ENCODE measurements at places on chromosomes 5 and 9.
A peak's percentile ranks its signal among the peaks of the same experiment; 100 is the strongest.

DNA sequence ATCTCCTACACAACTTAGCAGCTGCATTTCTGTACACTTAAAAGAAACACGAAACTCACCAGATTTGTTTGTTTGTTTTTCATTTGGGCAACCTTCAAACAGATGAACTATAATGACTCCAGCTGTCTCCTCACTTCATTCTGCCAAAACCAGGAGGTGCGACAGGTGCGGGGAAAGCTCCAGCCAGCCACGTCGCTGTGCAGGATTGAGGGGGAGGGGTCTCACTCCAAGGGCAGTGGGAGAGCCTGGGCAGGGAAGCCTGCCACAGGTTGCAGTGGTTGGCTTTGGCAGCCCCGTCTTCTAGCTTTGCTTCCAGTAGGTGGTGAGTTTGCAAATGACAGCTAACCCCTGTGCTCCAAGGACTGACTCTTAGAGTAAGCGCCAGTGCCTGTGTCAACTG is 215.8 kb downstream of the CEMIP2 start:
- no peak for DNase-seq

DNA sequence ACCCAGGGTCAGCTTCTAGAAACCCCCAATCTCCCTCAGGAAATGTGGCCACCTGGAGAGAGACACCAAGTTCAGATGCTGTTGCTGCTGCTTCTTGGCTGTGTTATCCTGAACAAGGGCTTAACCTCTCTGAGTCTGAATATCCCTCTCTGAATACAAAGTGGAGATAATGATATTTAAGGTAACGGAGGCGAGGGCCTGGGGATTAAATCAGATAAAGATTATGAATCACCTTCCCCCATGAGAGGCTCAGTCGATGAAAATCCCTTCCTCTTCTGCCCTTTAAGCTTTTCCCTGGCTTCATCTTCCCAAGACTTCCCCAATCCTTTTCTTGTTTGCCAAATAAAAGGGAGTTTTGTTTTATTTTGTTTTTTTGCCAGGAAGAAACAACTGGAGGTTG is 8.1 kb upstream of the CPLX2 start:
- no peak for DNase-seq

- no peak for DNase-seq
Observed at GRCh38 chr5:174410716-174411478, 313.5 kb upstream of the MSX2 start.

DNA sequence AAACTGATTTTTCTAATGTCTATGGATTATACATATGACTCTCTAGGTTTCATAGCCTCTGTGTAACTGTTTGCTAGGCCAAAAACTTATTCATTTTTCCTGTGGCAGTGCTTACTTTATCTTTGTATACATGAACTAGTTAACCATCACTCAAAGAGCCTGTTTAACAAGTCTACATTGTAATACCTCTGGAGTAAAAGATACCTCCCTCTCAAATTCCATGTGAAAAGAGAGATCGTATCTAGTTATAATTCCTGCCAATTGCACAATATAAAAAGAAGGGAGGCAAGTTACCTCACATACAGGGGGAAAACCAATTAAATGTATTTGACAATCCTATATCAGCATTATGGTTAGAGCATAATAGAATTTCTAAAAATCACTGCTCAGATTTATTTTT is 271.9 kb upstream of the ST8SIA4 start:
- DNase-seq: no peak

DNA sequence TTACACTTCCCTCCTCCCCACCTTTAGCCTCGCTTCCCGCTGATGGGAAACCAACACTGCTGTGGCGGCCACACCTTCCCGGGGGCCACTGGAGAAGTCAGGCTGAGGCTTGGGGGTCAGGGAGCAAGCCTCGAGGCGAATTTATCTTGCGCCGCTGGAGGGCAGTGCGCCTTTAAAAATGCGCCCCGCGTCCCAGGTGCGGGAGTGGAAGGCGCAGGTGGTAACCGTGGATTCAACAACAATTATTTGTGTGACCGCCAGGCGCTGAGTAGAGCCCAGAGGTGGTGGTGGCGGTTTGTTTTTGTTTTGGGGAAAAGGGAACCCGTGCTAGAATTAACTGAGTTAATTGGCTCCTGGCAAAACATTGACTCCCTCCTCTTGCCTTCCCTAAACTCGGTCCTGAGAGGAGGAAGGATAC is 1.1 kb downstream of the CFAP77 start:
- DNase-seq: peak; percentile 52

- DNase-seq: no peak
Observed at GRCh38 chr5:68041293-68041692, 174.3 kb upstream of the PIK3R1 start.

GRCh38 chr9:8703904-8704303 is 904.3 kb upstream of the DMAC1 start:
- DNase-seq: no peak

- no peak for DNase-seq
Observed at GRCh38 chr5:6402939-6403338, 24.6 kb upstream of the MED10 start.

DNA sequence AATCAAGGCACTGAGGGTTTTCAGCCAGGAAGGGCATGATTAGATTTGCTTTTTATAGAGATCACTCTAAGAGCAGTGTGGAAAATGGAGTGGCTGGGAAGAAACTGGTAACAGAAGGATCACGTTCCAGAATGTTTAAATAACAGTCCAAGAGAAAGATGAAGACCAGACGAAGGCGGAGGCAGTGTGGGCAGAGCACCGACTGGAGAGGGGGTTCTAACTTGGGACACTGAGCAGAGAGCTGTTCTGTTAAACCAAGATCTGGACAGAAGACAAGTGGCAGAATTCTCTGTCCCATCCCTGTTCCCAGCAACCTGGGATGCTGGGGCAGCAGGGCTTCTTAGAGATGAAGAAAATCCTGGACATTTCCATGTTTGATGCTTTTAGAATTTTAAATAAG is 249.1 kb upstream of the NR4A3 start:
- no peak for DNase-seq

DNA sequence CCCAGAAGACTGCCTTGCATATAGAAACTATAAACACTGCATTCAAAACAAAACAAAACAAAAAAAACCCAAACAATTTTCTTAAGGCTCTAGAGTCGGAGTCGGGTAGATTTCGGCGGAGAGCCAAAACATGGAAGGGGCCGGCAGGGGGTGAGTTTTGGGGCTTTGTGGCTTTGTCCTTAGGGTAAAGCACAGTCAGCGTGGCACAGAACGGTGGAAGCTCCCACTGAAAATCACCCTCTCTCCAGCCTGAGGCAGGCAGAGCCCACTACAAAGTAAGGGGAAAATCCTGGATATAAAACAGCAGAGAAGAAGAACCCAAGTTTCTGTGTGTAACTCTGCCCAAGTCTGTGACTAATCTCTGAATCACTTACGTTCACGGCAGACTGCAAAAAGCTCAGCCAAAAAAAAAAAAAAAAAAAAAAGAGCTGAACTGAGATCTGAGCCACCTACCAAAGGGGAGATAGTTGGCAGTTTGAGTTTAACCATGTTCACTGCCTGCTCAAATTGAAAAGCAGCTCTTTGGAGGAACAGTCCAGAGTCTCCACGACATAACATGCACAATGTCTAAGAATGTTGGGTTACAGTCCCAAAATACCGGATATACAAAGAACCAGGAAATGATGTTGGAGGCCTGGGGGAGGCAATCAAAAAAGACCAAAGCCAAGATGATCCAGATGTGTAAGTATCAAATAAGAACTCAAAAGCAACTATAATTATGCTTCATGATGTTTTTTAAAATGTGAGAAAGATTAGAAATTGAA is 26.6 kb upstream of the OR2K2 start:
- no peak for DNase-seq

DNA sequence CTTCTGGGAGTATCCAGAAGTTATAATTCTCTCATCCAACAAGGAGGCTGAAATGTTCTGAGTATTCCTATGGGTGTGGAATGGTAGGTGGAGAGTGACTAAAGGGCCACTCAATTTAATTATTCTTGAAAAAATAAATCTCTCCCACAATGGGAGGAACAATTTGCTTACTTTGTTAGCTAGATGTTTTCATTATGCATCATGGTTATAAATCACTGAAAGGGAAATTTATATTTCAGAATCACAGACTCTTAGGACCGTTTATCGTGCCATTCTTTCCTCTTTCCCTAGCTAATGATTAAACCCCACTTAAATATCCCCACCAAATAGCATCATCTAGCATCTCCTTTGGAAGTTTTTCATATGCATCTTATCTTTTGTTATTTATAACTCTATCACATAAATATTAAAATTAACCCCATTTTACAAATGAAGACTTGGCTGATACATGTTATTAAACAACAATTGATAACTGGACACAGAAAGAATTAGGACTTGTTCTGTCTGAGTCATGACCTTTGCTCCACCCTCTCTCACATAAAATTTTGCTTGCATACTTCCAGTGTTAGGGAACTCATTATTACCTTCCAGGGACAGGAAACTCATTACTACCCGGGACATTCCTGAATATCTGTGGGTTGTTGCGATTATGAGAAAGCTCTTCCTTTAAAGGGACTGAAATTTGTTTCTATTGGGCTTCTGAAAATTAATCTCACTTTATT is 94.9 kb upstream of the NMUR2 start:
- no peak for DNase-seq

DNA sequence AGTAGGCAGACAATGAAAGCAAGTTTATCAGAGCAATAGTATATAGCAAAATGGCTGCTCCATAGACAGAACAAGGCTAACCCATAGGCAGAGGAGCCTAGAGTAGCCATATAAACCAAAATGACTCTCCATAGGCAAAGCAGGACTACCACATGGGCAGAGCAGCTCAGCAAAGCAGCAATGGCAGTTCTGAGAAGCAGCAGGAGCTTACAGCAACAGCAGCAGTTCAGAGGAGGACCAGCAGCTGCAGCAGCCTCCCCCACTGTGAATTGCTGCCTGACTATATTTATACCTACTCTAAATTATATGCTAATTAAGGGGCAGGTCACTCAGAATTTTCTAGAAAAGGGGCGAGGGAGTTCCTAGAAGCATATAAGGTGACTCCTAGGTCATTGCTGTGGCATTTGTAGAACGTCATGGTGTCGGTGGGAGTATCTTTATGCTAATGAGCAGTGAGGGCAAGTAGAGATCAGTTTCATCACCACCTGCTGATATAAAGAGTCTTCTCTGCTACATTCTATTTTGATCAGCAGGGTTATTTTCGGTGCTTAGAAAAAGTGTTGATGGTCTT is 1115.5 kb downstream of the DTWD2 start:
- no peak for DNase-seq

GRCh38 chr5:82808960-82809359 is 268.2 kb downstream of the TMEM167A start:
- DNase-seq: no peak

- DNase-seq: no peak
Observed at GRCh38 chr9:6014670-6015270, 654 bp downstream of the RANBP6 start.

- DNase-seq: no peak
Observed at GRCh38 chr5:8176101-8176693, 307.2 kb downstream of the MTRR start.

- DNase-seq: no peak
Observed at GRCh38 chr5:117982691-117983090, 1005.7 kb downstream of the DTWD2 start.

DNA sequence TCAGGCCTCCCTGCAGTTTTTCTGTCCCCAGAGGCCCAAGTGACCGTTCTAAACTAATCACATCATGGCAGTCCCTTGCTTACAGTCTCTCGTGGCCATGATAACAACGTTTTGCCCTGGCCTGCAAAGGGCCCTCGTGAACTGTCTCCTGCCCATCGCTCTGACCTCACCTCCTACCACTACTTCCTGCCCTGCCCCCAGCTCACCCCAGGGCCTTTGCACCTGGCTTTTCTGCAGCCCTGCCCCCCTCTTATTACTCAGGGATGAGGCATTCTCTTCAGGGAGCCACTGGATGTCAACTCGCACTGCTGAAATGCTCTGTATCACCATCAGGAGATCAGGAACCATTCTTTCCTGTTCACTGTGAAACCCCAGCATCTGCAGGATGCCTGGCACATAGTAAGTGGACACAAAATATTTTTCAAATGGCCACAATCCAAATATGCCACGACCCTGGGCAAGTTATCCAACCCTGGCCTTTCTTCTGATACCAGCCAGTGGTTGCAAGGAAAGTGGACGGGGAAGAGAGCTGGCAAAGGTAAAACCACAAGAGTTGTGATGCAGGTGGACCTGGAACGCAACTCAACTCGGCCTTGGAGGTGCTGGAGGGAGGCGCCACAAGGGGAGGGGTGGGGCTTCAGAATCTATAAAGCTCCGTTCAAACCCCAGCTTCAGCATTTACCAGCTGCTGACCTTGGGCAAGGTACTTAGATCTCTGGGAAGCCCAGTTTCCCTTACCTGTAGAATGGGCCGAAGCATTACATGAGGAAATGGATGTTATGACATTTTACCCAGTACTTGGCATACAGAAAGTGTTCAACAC is 1.7 kb downstream of the SNCB start:
- DNase-seq: no peak

DNA sequence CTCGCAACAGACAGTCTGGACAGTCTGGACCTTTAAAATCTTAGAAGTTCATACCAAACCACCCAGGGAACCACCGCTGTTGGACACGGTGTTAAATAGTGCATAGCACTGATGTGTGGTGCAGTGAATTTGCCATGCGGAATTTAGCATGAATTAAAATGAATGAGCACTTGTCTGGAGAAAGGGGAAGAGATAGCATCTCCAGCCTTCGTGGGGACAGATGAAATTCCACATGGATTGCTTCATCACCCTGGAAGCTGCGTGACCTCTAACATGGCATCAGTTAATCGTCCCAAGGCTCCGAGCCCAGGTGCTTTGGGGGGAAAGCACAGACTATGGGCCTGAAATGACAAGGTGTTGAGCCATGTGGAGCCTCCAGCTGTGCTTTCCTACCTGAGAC is 91.4 kb downstream of the ADAMTS16 start:
- DNase-seq: no peak

GRCh38 chr5:120644516-120644915 is 180.4 kb downstream of the PRR16 start:
- no peak for DNase-seq

GRCh38 chr5:180138976-180139730 is 67.6 kb upstream of the RNF130 start:
- DNase-seq: no peak

DNA sequence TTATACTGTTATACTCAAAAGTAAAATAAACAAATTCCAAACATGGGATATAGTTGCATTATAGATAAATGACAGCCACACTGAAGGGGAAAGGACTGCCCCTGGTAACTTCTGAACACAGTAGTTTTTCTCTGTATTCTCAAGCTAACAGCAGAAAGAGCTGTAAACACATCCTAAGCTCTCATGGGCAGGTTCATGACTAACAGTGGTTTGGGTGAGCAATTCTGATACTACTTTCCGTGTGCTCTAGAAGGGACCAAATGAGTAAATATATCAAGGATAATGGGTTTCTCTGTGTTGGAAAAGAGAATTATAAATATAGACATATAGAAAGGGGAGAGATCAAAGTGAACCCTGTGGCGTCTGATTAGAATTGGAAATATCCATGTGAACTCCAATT is 2.2 kb upstream of the LCN6 start:
- DNase-seq: no peak
